ENCODE measurements at places on chromosomes 5 and 9. TPM values are rescaled to one million over a fixed set of nuclear protein-coding genes. Genes with fewer than 3 reads are reported as not detected.

DNA sequence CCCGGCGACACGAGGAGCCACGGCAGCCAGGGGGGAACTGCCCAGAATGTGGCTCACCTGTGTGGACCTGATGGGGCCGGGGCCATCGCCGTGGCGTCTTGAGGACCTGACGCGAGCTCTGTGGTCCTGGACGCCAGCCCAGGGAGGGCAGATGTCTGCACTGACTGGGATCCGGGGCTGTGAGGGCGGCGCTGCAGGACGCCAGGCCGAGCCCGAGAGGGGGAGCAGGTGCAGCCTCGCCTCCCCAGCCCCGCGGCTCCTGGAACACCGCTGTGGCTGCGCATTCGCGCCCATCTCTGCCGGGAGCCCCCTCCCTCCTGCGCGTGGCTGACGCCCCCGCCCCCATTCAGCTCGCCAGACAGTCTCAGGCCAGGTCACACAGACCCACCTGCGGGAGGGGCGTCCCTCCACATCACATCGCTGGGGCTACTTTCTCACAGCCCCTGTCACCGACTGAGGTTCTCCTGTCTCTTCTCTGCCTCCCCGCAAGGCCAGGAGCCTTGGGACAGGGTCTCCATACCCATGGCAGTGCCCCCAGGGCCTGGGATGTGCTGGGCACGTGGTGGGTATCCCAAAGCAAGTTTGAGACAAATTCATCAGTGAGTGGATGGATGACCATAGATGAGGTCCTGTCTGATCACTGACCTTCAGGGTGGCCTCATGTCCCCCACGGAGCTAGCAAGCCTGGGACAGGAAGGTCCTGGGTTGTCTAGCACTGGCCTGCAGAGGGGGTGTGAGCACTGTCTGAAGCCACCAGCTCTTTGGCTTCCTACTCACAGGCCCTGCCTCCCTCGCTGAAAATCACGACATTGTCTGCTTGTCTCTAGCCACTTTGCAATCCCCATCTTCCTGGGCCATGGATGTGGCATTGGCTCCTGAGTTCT, 47.3 kb downstream of the RASGEF1C start:
- DNase-seq, result no peak

DNA sequence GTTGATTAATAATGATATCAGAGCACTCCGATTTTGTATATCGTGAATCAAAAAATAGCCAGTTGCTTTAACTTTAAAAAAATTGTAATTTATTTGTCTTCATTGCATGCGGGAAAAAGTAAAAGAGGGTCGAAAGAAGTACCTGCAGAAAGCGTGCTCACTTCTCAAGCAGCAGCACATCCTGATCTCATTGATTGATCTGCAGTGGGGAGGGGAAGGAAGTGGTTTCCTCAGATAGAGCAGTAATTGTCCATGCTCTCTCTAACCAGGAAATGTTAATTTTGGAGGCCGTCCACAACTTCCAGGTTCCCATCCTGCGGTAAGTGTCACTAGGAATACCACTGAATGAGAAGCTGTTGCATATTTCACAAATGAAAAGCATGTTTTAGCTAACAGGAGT, 63.2 kb downstream of the SYK start:
- no peak for DNase-seq

GRCh38 chr9:115517335-115518075, 399.5 kb upstream of the TNC start:
- no peak for DNase-seq

GRCh38 chr5:42235837-42236236, 187.4 kb upstream of the GHR start:
- DNase-seq, result no peak

DNA sequence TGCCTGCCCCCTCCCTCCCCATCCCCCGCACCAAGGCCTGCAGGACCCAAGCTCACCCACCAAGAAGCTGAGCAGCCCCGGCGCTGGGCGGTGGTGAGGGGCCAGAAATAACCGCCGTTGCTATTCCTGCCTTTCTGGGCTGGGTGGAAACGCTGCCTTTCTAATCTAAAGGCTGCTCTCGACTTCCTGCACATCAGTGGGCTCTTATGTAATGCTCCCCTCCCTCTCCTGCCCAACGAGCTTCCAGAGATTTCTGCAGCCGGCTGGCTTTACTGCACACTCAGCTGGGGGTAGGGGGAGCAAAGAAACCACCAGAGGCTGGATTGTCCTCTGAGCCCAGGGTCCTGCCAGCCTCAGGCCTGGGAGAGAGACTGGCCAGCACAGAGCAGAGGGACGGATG, 6.9 kb upstream of the EGR1 start:
- no peak for DNase-seq

GRCh38 chr9:81635521-81636254, 53.7 kb downstream of the TLE1 start:
- DNase-seq, result no peak

DNA sequence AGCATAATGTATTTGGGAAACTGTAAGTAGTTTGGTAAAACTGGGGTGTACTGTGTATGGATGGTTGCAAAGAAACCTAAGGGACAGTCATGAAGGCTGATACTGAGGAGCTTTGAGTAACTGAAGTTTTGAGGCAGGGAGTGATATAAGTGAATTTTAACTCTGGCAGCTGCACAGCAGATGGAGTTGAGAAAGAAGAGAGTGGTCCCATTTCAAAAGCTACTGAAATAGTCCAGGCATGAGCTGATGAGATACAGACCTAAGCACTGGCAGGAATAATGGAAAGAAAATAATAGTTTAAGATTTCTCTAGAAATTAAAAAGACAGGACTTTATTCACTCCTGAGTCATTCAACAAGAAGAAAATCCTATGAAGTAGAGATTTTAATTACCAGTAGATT, 232.0 kb downstream of the CHSY3 start:
- DNase-seq, result no peak

GRCh38 chr9:107290619-107291018, 7.5 kb downstream of the RAD23B start:
- DNase-seq, result no peak

DNA sequence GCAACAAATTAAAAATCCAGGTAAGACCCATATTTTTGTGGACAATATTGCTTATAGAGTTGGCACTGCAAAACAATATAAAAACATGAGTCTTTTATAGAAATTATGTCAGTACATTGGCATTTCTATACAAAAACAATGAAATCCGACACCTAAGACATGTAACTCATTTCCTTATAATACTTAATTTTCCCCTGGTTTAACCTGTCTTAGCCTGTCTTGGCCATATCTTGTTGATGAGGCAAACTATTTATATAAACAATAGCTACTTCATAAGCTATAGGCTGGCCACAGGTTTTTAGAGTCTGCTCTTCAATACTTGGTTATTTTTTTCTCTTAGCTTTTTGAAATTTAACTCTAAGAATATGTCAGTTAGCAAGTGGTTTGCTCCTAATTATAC, 44.7 kb upstream of the IZUMO3 start:
- DNase-seq, result no peak

DNA sequence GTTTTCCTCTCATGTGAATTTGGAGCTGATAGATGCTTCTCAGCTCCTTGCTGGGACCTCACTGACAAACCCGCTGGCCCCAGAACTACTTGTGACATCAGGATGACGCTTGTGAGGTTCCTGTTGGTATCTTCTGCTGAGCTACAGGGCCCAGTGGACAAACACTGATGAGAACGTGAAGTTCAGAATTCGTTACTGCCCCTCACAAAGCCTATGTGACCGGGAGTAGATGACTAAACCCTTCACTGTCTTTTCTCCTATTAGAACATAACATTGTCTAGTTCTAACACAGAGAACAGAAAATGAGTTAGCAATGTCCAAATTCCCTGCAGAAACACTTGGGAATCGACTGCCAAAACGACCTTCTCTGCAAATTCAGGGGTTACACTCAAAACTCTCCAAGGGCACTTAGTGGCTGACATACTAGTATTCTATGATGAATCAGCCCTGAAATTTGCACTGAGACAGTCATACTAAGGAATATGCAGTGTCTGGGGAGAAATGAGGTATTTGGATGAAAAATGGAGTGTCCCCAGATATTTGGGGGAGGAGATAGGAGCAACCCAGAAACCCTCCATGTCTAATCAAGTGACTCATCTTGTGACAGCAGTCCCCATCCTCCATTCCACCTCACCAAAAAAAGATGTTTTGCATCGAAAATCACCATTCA, 143.2 kb upstream of the TRIM32 start:
- DNase-seq, result no peak

IRX4 gene
- polyA plus RNA-seq, result 0.61 TPM

TSSK1B gene
- 0.09 TPM for polyA plus RNA-seq

FBXW5 gene
- polyA plus RNA-seq, result 33.7 TPM

CDX1 gene
- 0.75 TPM for polyA plus RNA-seq
